ENCODE measurements at places on chromosomes 1 and 21.

GRCh38 chr1:50742523-50742922 is 217.5 kb downstream of the FAF1 start:
- no peak for DNase-seq

DNA sequence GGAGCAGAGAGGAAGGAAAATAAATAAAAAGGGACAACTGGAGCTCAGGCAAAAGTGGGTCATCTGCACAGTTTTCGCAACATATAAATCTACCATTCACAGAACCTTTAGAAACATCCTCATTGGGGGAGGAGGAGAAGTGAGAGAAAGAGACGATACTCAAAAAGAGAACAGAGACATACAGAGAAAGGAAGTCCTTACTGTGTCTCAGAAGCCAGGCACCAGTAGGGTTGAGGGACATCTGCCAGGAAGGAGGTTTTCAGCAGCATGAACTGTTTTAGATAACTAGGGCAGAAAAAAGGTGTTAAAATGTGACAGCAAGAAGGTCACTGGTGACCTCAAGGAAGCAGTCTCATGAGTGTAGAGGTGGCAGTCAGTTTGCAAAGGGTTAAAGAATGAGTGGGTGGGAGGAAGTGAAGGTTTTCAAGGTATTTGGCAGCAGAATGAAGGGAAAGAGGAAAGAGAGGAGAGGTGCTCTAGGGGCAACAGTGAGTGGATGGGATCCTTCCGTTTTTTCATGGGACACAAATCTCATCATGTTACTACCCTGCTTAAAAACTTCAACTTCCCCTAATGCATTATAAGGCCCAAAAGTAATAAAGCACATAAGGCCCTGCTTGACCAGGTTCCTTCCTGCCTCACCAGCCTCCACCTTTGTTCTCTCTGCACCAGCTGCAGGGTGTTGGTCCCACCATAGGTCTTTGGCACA is 9.5 kb downstream of the JAK1 start:
- no peak for DNase-seq

- no peak for DNase-seq
These were observed 1.1 kb downstream of the RNF187 start for GRCh38 chr1:228488125-228488817.

- no peak for DNase-seq
These were observed 7.3 kb downstream of the GSTM5 start for GRCh38 chr1:109719337-109719837.

- DNase-seq, result no peak
These were observed 214.4 kb downstream of the BARHL2 start for GRCh38 chr1:90502696-90503095.

DNA sequence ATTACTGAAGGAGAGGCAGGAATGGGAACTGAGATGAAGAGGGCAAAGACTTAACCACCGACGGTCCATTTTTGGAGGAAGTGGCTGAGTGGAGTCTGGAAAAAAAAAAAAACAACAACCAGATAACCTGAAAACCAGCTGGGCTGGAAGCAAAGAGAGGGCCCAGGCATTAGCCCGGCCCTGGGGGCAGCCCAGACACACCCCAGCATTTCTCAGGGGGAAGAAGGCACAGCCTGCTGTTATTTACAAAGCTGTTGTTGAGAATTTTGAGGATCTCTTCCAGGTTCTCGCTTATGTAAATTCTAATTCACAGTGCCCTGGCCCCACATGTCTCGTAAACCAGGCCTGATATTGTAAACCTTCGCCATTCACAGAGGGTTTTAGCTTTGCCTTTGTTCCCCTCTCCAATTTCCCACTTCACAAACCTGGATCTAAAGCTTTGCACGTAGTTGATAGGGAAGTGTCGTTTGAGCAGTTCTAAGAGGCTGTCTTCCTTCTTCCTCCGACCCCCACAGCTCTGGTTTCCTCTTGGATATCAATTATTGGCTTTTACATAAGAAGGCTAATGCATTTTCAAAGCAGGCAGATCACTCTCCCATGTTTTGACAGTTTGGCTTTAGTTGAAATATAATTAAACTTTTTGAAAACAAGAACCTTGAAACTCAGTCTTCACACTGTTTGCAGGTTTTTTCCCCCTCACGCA is 161.8 kb upstream of the IRF2BP2 start:
- no peak for DNase-seq

- no peak for DNase-seq
These were observed 2.8 kb upstream of the ARF1 start for GRCh38 chr1:228079601-228080263.

- DNase-seq, result no peak
These were observed 88.4 kb downstream of the VWA5B1 start for GRCh38 chr1:20379075-20379474.

DNA sequence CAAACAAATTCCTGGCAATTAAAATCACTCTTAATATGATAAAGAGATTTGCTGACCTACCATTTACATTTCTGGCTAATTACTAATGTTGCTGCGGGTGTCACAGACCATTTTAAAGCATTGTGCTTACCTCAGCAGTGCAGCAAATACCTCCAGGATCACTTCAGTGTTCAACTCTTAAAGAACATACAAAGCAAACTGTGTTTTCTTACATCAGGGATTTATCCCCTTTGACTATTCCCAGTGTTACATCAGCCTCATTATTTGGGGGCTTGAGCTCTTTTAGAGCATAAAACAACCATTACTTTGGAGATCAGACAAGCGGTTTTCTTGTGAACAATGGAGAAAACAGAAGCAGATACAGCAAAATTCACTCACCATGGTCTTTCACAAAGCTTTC is 185.4 kb downstream of the LYPLAL1 start:
- no peak for DNase-seq

Measured in activated CD4-positive, CD25-positive, alpha-beta regulatory T cell (primary cell).